Thyroid gland (tissue), 4 donors: ENCODE measurements at places on chromosomes 2 and 18. TPM values are rescaled to one million over a fixed set of nuclear protein-coding genes. Genes with fewer than 3 reads are reported as not detected.

CD226 gene
- total RNA-seq: 5.6 TPM

DAW1 gene
- total RNA-seq: not detected

PLEK gene
- total RNA-seq: 4.0 TPM

GALNT14 gene
- 5.1 TPM for total RNA-seq

FAM228A gene
- 2.0 TPM for total RNA-seq

CXCR1 gene
- total RNA-seq: 0.50 TPM

SH3BP4 gene
- total RNA-seq: 40.3 TPM

PELI1 gene
- total RNA-seq: 12.8 TPM

SPP2 gene
- total RNA-seq: not detected

IL36A gene
- total RNA-seq: not detected

TMEM200C gene
- total RNA-seq: not detected

SCN9A gene
- total RNA-seq: 4.0 TPM

SMC6 gene
- 18.7 TPM for total RNA-seq

IHH gene
- total RNA-seq: 0.34 TPM

DSG1 gene
- not detected for total RNA-seq

DNA sequence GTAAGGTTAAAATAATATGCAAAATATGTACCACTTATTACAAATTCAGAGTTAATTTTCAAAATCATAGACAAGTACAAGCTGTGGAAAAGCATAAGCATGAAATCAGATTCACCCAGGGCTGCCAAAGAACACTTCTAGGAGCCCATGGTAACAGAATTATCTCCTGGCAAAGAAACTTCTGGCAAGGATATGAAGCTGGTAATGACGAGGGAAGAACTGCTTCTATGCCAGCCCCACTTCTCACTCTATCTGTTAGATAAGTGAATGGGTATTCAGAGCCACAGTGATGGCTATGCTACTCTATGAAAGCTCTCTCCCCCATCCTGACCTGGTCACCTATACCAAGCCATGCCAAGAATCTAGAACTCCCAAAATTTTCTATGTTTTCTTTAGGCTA, 36.9 kb upstream of the PDE1A start:
- DNase-seq: no peak

GRCh38 chr2:132936791-132937190, 266.8 kb upstream of the LYPD1 start:
- DNase-seq: no peak

DNA sequence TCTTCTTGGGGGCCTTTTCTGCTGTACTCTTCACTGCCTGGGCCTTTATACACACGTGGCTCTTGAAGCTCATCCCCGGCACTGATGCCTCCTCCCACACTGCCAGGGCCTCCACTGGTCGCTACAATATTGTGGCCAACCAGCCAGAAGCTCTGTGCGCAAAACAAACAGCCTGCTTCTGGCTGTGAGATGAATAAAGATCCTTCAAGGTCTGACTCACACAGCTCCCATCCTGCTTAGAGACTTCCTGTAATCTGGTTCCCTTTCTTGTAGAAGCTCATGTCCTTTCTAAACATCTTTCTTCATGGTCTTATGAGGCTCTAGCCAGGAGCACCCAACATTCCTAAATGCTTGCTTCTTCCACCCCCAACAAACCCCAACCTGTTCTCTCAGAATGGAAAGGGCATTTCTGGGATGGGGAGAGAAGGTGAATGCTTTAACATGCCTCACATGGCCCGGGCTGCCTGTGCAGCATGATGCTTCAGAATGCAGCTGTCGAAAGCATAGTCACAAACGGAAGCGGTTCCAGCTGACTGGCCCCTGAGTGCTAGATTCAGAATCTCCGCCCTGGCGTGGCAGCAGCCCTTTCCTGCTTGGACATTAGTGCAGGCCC, 24.6 kb downstream of the NRP2 start:
- DNase-seq: peak; percentile 84

GRCh38 chr2:102361632-102362241, 6.1 kb downstream of the IL18R1 start:
- no peak for DNase-seq

DNA sequence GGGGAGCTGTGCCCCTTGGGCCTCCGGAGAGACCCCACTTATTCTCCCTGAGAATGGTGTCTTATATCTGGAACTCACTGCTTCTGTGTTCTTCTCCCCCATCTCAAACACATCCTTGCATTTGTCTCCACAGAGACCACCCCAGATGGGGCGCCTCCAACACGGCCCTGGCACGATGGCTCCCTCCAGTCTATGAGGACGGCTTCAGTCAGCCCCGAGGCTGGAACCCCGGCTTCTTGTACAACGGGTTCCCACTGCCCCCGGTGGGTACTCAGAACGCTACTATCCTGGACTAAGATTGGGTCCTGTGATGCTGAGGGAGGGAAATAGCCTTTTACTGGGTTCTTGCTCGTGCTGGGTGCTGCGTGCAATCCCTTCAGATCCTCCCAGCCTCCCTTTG, 40.3 kb downstream of the TPO start:
- no peak for DNase-seq

GRCh38 chr2:26048791-26049190, 14.9 kb downstream of the RAB10 start:
- DNase-seq: no peak

DNA sequence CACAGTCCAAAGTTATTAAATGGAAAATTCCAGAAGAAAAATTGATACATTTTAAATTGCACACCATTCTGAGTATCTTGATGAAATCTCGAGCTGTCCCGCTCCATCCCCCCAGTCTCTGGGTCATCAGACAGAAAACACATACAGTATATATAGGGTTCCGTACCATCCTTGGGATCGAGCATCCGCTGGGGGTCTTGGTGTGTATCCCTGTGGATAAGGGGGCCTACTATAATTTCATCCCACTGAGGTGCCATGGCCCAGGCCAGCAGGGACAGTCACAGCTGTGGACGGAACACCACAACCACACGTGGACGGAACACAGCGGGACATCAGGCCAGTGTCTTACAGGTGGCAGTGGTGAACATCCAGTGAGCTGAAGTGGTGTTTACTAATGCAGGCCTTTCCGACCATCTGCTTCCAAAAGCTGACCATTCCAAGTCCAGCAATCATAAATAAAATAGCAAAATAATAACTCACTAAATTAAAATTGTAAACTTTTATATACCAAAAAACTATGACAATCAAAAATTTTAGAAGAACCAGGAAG, 14.0 kb downstream of the TWIST2 start:
- DNase-seq: no peak

DNA sequence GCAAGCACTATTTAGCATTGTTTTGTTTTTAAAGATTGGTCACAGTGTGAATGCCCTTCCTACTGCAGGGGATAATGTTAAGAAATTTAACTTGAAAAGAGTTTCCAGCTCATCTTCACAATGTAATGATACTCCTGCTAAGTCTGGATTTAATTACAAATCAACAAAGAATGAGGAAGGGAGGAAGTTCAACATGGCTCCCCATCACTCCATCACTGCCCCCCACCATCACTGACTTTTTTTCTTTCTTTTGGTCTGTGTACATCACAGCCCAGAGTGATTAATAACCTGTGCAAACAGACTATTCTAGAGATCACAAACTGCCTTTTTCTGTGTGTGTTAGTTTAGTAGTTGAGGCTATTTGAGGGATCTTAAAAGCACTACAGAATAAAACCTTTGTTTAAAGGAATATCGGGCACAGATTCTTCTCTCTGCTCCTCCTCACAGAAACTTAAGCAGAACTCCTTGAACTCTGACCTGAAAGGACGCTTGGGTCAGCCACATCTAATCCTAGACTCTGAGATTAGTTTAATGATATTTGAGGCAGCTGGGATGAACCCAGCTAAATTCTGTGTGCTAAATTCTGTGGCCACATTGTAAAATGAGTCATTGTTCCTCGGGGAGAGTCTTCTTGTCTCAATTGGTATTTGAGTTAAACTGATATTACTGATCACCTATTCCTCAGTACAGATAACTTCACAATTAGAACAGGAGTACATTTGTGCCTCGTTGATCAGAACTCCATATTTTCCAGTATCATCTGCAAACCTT, 47.8 kb downstream of the SATB2 start:
- no peak for DNase-seq

GRCh38 chr2:191869178-191869577, 22.3 kb upstream of the CAVIN2 start:
- no peak for DNase-seq

GRCh38 chr2:99101697-99102096, 39.8 kb upstream of the C2orf15 start:
- no peak for DNase-seq

GRCh38 chr2:99485824-99486223, 4.0 kb downstream of the REV1 start:
- peak; percentile 69 for DNase-seq

- DNase-seq: no peak
Observed at GRCh38 chr18:63161761-63162195, 157.8 kb downstream of the BCL2 start.

GRCh38 chr18:72235422-72235821, 308.7 kb downstream of the CBLN2 start:
- no peak for DNase-seq

DNA sequence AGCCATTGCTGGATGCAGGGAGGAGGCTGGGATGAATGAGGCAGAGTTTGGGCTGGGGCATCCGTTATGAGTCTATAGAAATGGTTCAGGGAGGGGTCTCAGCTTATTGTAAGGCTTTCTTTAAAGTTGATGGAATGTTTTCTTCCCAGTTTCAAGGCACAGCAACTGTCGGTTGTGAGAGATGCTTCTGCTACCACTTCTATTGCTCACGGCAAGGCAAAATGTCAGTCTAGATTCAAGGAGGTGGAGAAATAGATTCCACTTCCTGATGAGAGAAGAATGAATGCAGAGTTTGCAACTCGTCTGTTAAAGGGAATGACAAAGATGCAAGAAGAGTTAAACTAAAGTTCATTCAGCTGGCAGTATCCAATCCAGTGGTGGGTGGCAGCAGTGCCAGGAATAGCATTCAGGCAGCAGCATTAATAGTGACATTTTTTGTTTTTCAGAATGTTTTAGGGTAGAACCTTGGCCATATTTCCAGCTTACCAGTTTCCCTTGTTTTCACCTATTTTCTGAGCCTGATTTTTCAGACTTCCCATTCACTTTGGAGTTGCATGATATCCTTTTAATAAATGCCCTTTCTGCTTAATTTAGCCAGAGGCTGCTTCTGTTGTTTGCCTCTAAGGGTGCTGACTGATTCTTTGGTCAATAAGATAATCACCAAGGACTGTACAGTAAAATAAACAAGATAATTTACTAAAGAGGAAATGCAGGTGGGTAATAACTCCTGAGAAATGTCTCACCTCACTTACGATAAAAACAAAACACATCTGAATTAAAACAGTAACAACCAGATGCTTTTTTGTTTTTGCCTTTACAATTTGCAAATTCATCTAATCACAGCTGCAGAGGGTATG, 138.4 kb downstream of the RPIA start:
- DNase-seq: no peak

DNA sequence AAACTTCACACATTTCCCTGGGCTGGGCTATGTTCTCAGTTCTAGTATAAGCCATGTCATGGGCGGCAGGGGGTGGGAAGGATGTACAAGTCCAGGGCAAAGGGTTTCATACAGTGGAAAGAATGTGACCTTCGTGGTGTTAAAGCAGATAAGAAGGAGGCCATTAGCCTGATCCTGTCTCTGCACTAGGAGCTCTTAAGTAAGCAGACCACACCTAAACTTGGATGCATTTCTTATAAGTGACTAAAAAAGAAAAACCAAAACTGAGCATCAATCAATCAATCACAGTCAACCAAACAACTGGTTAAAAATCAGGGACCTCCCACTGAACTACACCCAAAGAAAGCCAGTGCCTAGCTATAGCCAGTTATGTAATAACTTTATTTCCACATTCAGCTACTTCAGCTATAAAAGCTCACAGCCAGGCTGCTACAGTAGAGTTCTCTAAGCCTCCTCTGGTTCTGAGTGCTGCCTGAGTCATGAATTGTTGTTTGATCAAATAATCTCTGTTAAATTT, 46.8 kb upstream of the RIOK3 start:
- no peak for DNase-seq

GRCh38 chr2:11175293-11175795, 20.1 kb downstream of the SLC66A3 start:
- DNase-seq: no peak

DNA sequence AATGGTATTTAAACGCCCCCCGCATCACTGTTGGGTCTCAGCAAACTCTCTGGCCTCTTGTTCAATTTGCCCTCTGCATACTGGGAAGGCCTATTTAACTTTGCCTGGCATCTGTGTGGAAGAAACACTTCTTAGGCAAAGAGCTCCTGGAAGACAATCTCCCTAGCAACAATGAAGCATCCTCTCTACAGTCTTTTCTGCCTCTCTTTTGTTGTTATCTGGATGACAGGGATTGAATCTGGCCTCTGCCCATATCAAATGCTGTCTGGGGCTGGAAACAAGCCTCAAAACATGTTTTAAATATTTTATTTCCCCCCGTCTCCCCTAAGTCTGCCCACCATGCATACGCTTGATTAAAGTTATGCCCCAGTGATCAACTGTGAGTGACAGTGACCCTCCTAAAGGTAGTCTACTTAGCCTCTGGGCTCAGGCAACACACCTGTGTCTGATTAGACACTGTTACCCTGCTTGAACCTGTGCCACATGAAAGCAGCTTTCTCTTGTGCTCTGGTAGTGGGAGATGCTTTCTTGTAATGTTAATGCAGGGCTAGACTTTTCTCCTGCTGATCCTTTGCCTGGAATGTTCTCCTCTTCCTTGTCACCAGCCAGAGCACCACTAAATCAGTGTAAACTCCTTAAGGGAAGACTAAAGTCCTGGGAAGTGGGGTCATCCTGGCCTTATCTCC, 34.9 kb downstream of the CDC42EP3 start:
- DNase-seq: no peak

DNA sequence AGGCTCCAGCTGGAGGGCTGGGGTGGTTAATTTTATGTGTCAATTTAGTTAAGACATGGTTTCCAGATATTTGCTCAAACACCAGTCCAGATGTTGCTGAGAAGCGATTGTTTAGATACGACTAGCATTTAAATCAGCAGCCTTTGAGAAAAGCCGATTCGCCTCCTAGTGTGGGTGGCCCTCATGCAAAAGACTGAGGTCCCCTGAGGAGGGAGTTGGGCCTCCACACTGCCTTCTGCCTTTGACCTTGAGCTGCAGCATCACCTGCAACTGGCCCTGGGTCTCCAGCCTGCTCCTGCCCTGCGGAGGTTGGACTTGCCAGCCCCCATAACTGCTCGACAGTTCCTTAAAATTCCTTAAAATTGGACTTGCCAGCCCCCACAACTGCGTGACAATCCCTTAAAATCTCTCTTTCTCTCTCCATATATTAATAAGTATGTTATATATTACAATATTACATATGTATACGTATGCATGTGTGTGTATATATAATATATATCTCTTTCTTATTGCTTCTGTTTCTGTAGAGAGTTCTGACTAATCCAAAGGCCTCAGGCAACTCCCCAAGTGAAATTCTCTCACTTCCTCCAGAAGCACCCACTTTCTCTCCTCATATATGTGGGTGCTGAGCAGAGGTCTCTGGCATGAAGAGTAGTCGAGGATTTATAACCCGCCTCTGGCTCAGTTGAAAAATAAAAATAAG, 14.4 kb downstream of the FBLN7 start:
- no peak for DNase-seq

- DNase-seq: no peak
Observed at GRCh38 chr2:95024371-95024770, 1.1 kb upstream of the MAL start.
